Activated naive CD4-positive, alpha-beta T cell treated with Interleukin-2 at 50 U/mL for 16 hours (primary cell): ENCODE measurements at places on chromosomes 1 and 21.

DNA sequence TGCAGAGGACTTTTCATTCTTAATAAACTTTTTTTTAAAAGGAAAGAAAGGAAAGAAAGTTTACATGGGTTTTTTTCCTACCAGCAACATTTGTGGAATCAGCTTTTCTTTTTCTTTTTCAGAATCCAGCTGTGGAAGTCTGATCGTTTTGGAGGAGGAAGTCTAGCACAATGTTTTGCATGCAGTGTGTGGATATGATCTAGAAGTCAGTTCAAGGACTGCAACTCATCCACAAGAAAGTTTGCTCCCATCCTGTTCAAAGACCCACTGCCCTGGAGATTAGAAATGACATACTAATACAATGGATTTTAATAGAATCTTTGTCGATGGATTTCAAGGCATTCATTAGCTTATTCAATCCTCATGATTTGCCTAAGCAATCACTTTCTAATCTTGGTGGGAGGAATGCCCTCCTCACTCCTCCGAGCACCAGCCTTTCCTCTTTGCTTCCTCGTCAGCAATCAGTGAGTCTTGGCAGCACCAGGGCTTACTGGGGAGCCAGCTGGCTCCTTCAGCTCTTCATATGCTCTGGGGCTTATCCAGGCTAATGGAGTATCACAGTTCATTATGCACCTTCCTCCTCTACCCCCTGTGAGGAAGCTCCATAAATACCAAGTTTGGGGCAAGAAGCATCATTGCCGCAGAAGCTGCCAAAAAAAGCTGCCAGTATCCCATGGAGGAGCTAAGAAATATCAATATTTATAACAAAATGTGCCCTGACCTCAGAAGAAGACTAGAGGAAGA lies 392.3 kb upstream of the PKN2 start:
- no peak for DNase-seq

DNA sequence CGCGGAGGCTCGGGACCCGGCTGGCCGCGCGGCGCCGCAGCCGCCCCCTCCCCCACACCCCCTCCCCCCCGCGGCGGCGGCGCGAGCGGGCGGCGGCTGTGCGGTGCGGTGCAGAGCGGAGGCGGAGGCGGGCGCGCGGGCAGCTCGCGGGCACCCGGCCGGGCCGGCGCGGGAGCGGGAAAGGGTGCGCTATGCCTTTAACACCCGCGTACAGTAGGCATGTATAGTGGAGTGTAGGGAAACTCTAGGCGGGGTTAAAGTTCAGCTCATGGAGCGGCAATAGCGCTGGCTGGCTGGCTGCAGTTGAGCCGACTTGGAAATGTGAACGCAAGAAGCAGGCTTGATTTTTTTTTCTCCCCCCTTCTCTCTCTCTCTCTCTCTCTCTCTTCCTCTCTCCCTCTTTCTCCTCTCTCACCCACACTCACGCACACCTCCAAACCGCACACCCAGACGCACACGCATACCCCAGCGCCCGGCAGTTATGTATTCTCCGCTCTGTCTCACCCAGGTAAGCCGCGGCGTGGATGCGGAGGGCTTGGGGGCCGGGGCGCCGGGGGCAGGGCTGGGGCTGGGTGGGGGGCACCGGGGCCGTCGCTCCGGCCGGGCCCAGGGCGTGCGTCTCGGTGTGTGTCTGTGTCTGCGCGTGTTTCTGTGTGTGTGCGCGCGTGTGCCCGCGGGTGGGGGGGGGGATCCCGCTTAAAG lies at the start of gene NFIA:
TSS of gene NFIA (plus strand) at position 251 of the 702 bp plus-strand sequence.
- DNase-seq = peak; percentile 38

GRCh38 chr1:213179784-213180183 lies 128.7 kb downstream of the RPS6KC1 start:
- DNase-seq = no peak

- DNase-seq = no peak
These were observed 429.2 kb upstream of the ZP4 start for GRCh38 chr1:238319957-238320356.

- no peak for DNase-seq
These were observed 49.8 kb upstream of the IFNLR1 start for GRCh38 chr1:24236789-24237371.

- no peak for DNase-seq
These were observed 9.0 kb upstream of the MEF2D start for GRCh38 chr1:156509424-156510034.

DNA sequence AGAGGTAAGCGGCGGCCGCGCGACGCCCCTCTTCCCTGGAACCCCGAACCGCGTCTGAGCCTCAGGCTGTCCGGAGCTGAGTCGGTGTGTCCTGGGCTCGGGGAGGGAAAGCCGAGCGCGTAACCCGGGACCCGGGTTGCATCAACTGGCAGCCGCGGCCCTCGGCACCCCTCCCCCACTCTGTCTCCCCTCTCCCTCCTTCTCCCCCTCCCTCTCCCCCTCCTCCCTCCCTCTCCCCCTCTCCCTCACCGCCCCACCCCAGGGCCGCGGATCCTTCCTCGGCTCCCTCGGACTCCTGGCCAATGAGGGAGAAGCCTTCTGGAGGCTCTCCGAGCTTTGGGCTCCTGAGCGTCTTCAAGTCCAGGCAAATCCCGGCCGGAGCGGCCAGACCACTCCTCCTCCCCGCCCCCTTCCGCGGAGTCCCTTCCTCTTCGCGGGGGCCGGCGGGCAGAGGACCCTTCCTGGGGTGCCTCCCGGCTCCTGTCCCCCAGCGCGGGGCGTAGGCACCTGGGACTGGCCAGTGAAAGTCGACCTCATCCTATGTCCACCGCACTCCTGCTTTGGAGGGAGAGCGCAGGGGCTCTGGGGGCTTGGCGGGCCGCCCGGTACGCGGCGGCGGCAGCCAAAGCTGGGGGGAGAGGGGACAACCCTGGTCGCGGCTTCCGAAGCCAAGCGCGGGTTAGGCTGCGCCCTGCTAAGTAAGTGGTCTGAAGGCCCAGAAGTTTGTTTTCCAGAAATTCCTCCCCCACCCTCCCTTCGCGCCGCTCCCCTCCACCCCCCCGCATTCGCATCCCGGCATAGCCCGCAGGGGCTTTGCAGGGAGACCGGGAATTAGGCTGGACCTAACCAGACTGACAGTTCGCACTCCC lies 850 bp downstream of the SESN2 start:
- DNase-seq = peak; percentile 52

DNA sequence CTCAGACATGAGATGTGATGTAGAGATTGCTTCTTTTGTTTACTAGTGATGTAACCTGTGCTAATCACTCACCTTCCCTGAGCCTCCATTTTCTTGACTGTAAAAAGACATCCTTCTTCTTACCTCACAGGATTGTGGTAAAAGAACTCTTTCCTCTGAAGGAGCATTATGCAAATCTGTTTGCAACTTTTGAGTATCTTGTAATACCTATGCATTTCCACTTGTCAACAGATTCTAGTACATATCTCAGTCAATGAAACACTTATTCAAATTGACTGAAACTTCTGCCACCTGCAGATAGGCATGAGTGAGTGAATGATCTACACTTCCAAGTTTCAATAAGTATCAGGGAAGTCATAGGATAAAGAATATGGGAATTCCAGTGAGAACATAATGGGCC lies 174.7 kb downstream of the HHIPL2 start:
- no peak for DNase-seq

GRCh38 chr21:31576428-31576827 lies 83.1 kb upstream of the SOD1 start:
- no peak for DNase-seq

DNA sequence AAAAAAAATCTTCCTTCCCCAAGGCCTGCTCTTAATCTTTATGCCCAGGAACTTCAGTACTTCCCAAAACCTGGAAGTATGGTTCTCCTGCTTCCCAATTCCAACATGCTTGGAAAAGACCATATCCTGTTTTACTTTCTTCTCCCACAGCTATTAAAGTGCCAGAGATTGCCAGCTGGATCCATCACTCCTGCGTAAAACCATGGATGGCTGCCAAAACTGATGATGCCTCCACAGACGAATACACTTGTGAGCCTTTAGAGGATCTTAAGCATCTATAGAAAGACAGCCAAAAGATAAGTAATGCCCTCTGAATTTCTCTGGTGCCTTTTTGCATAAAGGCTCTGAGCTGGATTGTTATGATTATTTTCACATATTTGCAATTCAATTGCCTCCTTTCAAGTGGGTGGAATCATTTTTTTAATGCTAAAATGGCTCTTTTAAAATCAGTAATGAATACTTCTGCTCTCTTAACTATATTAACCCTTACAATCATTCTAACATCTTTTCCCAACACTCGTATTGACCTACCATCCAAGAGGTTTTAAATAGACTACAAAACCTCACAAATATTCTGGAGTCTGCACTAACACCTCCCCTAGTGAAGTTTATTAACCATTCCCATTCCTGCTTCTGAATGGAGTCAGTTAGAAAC lies 1807.8 kb downstream of the BRINP3 start:
- DNase-seq = no peak

- no peak for DNase-seq
These were observed 1.8 kb downstream of the OTUD7B start for GRCh38 chr1:150008699-150009098.

DNA sequence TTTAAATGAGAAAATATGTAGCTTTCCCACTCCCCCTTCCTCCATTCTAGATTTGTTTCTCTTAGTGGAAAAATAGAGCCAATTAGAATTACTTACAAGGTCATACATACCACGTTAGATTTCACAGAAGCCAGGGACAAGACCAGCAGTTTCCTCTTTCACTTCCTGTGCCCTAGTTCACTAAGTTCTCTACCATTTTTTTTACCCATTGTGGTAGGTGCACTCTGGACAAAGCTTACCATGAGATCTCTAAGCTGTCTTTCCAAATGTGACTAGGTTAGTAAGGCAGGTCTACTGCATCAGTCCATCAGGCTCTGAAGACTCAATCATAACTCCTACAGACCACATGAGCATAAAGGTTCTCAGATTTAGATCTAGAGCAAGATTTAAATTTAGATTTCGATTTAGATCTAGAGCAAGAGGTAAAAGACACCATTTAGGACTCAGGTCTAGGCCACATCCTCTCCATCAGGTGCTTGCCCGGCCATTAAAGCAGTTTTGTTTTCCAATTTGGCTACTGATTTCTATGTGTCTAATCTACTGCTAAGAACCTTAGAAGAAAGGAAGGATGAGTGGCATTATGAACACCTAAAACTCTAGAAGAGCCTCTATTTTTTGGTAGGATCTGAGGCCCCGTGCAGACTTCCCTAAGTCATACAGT lies 235.3 kb downstream of the FAF1 start:
- DNase-seq = no peak

DNA sequence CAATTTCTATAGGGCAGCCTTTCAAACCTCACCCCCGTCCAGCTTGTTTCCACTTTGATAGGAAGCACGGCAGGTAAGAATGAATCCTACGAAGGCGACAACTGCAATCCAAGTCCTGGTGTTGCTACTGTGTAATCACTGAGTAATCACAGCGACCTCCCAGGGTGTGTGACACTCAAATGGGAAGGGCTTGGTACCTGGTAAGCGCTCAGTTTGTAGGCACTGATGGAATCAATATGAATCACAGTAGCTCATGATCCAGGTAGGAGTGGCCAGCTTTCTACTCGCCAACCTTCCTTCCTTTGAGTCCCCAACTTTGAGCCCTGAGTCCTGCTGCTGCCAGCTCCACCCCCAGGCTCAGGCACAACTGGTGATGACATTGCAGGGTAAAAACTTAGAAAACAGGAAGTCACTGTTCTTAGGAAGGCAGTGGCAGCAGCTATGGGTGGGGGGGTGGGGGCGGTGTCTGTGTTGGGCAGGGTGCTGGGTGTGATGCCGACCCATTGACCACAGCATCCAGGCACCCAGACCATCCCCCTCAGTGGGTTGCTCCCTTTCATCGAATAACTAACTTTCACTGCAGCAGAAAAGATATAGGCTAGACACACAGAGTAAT lies 70.7 kb downstream of the CD247 start:
- peak; percentile 73 for DNase-seq
